ENCODE measurements at places on chromosomes 11 and 22.

DNA sequence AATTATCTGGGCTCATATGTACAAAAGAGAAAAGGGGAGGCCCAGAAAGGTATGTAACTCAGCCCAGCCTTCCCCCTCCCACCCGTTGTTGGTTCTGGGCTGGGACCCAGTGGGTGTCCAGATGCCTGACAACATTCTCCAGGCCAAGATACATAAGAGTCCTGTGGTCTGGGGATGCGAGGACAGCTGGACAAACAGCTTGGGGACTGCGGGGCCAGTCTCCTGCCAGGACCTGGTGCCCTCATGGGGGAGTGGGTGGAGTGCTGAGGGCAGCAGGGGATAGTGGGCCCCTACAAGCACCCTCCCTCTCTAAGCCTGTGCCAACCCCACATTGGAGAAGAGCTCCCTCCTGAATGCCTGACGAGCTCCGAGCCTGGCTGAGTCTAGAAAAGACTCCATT lies 3.5 kb upstream of the SLC22A6 start:
- no peak for DNase-seq

GRCh38 chr22:17869285-17870096 lies 95.2 kb upstream of the BID start:
- DNase-seq: no peak

DNA sequence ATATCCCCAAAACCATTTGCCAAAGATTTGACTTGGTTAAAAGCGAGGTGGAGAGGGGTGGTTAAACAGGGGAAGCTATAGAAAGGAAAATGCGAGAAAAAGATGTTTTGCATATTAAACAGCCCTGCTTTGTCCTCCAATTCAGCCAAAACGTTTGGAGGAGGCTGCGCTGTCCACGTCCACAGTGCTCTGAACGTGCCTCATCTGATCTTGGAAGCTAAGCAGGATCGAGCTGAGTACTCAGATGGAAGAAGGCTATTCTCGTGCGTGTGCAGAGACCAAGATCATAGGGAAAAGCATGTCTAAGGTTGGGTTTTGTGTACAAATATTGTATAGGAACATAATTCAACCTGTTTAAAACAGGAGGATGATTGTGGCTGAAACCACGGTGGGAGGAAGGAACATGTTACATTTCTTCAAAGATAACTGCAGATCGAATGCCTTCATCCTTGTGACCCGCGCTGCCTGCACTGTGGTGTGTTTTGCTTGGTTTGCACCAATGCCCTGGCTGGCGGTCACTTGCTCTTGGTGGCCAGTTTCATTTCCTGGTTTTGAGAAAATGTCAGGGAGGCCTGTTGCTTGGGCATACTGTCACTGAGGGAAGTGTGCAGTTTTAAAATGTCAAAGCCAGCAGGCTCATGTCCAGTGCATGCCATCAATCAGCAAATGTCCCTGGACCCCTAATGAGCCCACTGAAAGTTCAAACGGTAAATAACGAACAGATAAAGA lies 40.4 kb downstream of the FLI1 start:
- no peak for DNase-seq

DNA sequence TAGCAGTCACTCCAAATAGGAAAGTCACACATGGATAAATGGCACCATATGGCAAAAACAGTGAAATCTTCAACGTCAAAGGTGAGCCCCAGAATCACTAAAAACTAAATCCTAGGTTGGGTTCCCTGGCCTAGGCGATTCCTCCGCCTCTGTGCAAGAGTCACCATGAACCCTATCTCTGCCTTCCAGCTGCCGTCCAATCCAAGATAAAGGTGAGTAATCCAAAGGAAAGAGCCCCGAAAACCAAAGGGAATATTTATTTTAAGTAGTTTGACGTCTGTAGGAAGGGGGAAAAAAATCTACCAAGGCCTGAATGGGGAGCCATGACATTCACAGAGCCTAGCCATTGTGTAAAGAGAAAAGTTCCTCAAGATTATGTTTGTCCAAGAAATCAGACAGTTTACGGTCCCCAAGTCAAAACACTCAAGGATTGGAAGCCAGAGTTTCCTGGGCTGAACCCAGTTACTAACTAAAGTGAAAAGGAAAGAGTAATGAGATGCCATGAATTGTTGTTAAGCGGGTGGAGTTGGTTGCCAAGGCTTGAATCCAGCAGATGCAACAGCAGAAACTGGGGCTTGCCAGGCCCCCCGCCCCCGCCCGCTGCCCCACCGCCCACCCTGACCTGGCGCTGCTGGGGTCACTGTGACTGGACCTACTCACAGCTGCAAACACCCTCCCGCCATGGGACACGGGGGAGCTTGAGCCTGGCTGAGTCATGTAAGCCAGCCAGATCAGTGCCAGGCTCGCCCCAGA lies 39.7 kb upstream of the ETS1 start:
- DNase-seq: no peak

DNA sequence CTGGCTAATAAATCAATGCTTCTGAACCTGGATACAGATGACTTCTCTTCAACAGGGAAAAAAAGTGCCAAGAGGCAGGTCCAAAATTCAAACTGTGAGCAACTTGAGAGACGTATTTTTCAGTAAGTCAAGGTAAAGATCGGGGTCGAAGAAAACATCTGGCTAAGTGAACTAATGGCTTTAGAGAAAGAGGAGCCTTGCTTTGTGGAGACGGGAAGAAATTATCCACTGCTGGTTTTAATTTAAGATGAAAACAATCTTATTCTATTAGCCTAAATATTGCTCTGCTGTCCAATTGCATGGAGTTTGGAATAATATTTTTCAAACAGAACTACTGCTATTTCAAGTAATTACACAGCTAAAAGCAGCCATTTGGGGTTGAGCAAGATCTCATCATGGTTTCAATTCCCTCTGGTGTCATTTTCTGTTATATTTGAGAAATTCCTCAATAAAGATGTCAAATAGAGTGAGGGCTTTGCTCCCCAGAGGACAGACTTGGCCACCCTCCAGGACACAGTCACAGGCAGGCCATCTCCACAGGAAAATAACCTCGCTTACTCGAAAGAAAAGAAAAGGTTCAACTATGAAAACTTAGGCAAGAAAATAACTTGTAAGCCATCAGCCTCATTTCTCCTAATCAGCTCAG lies 29.8 kb downstream of the SCUBE1 start:
- no peak for DNase-seq

- no peak for DNase-seq
Observed at GRCh38 chr11:113690619-113691569, 15.2 kb downstream of the TMPRSS5 start.

- no peak for DNase-seq
Observed at GRCh38 chr11:15737320-15737719, 619.0 kb downstream of the SOX6 start.

Data from activated T-helper 1 cell treated with anti-CD3 and anti-CD28 coated beads, Interleukin-12 subunit alpha, Interleukin-12 subunit beta, Interleukin-2, Interleukin-4 antibody, amounts not matched to agents 30 ng/mL and 10 ng/mL and 1 ng/mL, durations not matched to agents 14 hours and 24 hours and 36 hours (primary cell).